Inflammatory macrophage (primary cell): ENCODE measurements at places on chromosomes 7 and 10.

- no peak for DNase-seq
These were observed 20.0 kb downstream of the KCP start for GRCh38 chr7:128890306-128891109.

GRCh38 chr7:148633761-148634160, 43.2 kb downstream of the C7orf33 start:
- DNase-seq = no peak

GRCh38 chr7:130903358-130903974, 169.5 kb upstream of the KLF14 start:
- DNase-seq = peak; percentile 91

DNA sequence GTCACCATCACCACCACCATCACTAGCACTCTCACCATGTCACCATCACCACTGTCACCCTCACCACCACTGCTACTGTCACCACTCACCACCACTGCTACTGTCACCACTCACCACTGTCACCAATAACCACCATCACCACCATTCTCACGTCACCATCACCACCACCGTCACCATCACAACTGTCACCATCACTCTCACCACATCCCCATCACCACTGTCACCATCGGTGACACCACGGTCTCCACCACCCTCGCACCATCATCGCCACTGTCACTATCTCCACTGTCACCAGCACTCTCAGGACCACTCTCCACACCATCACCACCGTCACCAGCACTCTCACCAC, 130.4 kb downstream of the MAD1L1 start:
- no peak for DNase-seq

DNA sequence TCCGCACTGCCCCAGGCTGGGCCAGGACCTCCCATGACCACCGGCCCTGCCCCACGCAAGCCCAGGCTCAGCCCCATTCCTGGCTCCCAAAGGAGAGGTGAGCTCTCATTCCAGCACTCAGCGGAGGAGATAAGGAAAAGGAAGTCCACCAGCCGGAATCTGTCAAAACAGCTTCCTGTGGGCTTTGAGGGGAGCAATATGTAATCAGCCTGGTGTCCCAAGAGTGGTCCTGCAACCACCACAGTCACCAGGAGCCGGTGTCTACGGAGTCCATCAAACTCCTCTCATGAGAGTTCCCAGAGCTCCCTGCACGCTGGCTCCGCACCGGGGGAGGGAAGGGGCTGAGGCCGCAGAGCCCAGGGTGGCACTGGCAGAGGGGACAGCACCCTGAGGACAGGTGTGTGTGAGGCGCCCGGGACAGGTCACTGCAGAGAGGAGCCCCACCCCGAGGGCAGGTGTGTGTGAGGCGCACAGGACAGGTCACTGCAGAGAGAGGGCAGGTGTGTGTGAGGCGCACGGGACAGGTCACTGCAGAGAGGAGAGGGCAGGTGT, 57.9 kb downstream of the STK32C start:
- DNase-seq = no peak

DNA sequence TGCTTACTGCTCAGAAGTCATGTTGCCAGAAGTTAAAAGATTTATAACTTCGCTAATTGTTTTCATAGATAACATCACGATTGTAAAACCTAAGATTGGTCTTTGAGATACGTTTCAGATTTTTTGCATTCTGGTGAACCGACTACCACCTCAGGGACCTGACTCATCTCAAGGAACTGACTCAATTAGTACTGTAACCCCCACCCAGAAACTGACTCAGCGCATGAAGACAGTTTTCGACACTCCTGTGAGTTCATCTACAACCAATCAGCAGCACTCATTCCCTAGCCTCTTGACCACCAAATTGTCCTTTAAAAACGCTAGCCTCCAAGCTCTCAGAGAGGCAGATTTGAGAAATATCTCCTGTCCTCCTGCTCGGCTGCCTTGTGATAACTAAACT, 72.3 kb downstream of the ELMO1 start:
- peak; percentile 22 for DNase-seq

DNA sequence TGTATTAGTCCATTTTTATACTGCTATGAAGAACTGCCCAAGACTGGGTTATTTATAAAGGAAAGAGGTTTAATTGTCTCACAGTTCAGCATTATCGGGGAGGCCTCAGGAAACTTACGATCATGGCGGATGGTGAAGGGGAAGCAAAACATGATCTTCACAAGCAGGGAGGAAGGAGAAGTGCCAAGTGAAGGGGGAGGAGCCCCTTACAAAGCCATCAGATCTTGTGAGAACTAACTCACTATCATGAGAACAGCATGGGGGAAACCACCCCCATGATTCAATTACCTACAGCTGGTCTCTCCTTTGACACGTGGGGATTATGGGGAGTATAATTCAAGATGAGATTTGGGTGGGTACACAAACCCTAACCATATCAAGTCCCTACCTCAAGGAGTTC, 85.4 kb downstream of the JAZF1 start:
- peak; percentile 70 for DNase-seq

GRCh38 chr7:12583176-12583575, 12.7 kb downstream of the SCIN start:
- DNase-seq = peak; percentile 92

- DNase-seq = no peak
These were observed 73.0 kb upstream of the AFAP1L2 start for GRCh38 chr10:114477285-114477684.

- DNase-seq = peak; percentile 66
These were observed 28.5 kb downstream of the MKLN1 start for GRCh38 chr7:131355917-131356777.

GRCh38 chr10:27258838-27259812, 18.5 kb upstream of the ACBD5 start:
- DNase-seq = no peak

GRCh38 chr10:125152450-125153368, 7.7 kb downstream of the CTBP2 start:
- DNase-seq = no peak

GRCh38 chr10:60008816-60009215, 102.5 kb upstream of the CCDC6 start:
- no peak for DNase-seq

DNA sequence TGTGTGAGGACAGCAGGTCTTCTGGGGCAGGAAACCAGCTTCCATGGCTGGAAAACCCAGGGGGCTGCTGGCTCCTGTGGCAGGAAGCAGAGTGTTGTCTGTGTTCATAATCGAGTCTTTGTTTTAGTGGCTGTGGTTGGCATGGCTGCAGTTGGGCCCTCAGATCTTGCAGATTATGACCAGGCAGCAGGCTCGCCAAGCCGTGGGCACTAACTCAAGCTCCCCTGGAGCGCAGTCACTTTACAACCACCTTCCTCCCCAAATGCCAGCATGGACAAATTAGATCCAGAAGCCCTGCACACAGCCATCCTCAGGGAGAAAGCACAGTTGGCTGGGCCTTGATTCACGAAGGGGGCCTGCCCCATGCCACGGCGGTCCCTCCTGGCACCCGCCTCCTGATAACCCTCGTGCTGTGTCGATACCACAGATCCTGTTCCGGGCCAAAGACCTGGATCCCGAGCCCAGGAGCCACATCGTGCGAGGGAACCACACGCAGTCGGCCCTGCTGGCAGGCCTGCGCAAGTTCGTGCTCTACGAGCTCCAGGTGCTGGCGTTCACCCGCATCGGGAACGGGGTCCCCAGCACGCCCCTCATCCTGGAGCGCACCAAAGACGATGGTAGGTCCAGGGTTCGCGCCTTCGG, 552.5 kb upstream of the FOXK1 start:
- no peak for DNase-seq

DNA sequence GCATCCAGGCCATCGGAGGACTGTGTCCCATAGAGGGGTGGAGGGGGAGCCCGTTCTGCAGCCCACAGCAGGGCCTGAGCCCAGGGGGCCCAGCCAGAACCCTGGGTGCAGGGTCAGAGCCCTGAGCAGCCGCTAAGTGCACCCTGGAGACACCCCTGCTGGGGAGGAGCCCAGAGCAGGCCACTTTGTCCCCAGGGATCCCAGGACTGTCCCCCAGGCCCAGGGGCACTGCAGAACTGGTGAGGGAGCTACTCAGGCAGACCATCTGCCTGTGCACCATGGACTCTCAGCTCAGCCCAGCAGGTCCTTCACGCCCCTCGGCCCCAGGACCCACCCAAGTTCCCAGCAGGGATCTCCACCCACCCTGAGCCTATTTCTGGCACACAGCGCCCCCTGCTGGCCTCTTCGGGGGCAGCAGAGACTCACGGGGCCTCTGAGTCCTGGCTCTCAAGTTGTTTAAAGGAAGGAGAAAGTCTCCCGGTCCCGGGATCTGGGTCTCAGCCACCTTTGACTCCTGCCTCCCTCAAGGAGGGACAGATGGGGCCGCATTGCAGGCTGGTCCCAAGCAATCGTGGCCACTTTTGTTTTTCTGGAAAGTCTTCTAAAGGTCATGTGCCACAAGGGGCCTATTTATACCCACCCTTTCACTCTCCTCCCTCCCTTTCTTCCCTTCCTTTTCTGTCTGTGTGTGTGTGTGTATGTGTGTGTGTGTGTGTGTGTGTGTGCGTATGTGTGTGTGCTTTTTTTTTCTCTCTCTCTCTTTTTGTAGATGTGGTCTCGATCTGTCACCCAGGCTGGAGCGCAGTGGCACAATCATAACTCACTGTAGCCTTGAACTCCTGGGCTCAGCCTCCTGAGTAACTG, 90.3 kb downstream of the MYL10 start:
- DNase-seq = peak; percentile 62

- no peak for DNase-seq
These were observed 277.4 kb downstream of the PARD3 start for GRCh38 chr10:34537629-34538231.

DNA sequence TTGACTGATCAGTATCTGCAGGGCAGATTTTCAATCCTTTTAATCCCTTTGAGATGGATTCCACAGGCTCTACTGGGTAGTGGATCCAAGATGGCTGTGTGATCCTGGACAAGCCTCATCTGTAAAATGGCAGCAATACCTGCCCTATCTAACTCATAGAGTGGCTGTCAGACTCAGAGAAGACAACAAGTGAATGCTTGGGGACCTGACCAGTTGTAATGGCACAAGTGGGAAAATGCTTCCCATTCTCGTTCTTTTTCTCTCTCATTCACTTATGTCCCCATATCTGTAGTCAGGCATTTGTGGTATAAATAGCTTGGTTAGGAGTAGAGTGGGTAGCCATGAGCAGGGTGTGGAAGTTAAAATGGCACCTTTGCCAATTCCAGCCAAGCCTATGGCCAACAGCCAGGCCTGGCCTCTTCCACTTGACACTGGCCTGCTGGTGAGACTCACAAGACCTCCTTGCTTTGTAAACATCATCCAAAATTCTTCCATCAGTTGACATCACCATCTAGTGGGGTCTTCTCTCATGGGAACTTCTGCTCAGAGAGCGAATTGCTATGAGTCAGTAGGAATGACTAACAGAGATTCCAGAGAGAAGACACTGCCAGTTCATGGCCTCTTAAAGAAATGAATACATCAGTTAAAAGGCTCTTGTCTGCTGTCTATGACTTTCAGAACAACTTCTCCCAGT, 150.1 kb downstream of the PLPP4 start:
- no peak for DNase-seq
